CD4-positive, alpha-beta T cell treated with Interleukin-6 for 4 hours (primary cell): ENCODE measurements at places on chromosomes 1 and 21.

DNA sequence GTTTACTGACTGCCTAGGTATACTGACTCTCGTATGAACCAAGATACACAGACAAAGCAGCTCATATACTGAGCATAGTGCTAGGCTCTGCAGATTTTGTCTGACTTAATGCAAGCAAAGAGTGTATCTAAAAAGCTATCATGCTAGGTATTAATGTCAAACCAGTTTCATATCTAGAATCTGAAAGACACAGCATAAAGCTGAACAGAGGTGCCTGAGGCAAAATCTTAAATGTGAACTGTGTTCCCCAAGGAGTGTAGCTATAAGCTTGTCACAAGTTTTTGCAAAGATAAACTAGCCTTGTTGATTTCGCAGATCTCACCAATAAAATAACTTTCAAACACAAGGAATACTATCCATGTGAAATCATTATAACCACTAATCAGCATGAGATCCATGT lies 18.1 kb downstream of the JAK1 start:
- no peak for DNase-seq

- no peak for DNase-seq
Observed at GRCh38 chr21:35824136-35824535, 236.2 kb downstream of the SETD4 start.

GRCh38 chr1:38029685-38030511 lies 16.7 kb downstream of the POU3F1 start:
- DNase-seq, result peak; percentile 60

DNA sequence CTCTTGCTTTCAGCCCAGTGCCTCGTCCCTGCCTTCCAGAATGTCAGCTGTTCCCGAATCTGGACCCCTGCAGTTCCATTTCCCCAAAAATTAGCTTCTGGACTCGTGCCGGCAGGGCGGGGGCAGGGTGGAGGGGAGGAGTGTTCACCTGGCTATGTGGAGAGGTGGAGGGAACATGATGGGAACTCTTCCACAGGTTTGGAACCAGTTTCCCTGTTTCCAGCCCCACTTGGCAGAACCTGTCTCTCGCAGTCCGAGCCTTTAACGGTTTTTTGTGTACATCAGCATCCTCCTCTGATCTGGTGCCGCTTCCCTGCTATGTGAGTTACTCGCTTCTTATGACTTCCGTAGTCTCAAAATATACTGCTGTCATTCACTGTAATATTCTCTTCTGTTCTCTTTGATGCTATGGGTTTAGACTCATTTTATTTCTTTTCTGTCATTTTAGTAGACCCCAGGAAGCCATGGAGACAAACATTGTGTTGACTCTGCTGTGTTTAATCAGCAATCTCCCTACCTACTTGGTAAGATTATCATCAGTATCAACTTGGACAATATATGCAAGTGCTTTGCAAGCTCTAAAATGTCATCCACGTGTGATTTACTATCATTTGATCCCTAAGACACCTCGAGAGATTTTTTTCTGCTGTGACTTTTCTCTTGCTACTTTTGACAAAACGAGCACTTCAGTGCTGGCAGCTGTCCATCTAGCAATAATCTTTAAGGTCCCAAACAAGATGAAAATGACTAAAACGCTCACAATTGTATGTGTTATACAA lies 33.3 kb upstream of the HNRNPU start:
- no peak for DNase-seq

- DNase-seq, result no peak
Observed at GRCh38 chr21:41545500-41546359, 37.8 kb upstream of the TMPRSS2 start.

DNA sequence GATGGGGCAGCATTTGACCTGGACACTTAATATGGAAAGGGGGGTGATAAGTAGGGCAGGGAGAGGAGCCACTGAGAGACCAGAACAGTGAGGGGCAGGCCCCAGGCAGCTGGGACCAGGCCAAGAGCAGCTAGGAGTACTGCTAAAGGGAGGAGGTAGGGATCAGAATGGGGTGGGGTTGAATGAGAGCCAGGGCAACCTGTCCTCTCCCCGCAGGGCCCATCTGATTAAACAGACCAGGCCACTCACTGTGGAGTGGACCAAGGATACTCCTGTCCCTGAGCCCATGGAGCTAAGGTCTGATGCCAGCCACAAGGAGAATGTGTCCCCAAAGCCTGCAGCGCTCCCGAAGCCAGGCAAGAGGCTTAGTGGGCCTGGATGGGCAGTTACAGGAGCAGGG lies 2.1 kb downstream of the C1orf167 start:
- no peak for DNase-seq

DNA sequence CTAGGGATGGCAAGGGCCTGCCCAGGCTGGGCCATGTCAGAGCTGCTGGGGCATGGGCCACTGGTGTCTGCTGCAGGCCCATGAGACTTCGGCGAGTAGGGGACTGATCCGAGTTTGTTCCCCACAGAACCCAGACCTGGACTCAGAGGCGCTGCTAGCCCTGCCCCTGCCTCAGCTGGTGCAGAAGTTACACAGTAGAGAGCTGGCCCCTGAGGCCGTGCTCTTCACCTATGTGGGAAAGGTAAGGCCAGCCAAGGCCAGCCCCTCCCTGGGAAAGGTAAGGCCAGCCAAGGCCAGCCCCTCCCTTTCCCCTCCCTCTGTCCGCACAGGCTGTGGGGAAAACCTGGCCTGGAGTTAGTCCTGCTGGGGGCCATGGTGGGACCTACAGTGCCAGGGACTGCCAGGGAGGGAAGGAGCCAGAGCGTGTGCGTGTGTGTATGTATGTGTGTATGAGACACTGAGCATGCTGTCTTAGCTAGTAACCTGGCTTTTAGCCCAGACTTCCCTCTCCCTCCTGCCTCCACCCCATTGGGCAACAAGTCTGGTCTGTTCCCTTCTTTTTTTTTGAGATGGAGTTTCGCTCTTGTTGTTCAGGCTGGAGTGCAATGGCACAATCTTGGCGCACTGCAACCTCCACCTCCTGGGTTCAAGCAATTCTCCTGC lies 8.0 kb downstream of the FAAH start:
- no peak for DNase-seq

GRCh38 chr1:85689775-85690404 lies 18.3 kb downstream of the ZNHIT6 start:
- no peak for DNase-seq

- no peak for DNase-seq
Observed at GRCh38 chr21:26739189-26739588, 106.0 kb downstream of the ADAMTS1 start.

GRCh38 chr1:1421147-1421906 lies at the start of gene ANKRD65:
ANKRD65 (minus strand) TSS chr1:1421276; CDS start chr1:1421005, 271 bp downstream.
- no peak for DNase-seq

GRCh38 chr1:56477164-56478111 lies 101.9 kb downstream of the PLPP3 start:
- DNase-seq, result no peak

DNA sequence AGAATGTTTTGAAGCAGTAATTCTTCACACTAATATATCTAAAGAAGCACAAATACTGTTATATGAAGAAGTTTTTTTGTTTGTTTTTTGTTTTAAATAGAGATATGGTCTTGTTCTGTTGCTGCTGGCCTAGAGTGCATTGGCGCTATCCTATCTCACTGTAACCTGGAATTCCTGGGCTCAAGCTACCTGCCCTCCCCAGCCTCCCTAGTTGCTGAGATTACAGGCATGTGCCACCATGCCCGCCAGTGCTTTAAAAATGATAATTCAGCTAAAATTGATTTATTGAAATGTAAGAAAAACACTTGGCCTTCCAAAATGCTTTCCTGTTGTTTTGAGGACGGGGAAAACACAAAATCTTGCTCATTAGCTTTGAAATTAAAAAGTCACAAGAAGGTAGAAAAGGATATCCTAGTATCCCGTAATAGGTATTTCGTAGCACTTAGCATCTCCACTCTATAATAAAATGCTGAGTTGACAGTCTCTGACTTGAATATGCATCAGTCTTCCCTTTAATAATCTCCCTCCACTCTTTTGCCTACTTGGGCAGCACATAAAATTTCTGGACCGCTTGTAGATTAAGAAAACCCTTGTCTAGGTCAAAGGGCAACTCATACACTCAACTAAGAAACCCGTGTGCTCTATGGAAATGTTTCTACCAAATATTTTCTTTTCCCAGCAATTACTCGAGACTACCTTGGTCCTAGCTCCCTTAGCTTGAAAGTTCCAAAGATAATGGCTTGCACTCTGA lies 1.3 kb downstream of the SCYL3 start:
- no peak for DNase-seq

DNA sequence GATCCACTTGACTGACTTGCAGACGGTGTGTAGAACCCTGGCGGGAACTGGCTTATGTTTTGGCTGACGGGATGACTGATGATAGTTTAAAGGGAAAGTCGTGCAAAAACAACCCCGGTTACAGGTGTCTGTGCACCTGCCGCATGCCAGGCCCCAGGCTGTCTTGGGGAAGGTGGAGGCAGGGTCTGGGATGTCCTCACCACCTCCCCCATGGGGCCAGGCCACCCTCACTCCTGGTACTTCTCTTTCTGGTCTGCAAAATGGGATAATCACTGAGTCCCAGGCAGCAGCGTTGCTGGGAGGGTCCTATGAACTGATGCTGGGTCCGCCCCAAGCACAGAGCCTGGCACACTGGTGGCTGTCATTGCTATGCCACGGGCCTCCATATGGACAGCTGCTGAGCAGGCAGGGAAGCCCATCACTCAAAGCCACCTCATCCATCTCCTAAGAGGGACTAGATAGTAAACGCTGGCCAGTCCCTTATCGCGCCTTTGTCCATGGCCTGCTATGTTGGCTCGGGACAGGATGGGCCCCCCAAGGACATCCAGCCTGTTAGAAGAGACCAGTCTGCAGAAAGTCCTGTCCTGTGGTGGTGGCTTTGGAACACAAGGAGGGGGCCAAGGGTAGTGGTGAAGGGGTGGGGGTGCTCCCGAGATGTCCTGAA lies 15.0 kb upstream of the SLC2A7 start:
- no peak for DNase-seq

GRCh38 chr1:86396498-86396890 lies 371 bp upstream of the ODF2L start:
- DNase-seq, result no peak

- DNase-seq, result no peak
Observed at GRCh38 chr1:168939947-168940223, 166.6 kb upstream of the ATP1B1 start.

DNA sequence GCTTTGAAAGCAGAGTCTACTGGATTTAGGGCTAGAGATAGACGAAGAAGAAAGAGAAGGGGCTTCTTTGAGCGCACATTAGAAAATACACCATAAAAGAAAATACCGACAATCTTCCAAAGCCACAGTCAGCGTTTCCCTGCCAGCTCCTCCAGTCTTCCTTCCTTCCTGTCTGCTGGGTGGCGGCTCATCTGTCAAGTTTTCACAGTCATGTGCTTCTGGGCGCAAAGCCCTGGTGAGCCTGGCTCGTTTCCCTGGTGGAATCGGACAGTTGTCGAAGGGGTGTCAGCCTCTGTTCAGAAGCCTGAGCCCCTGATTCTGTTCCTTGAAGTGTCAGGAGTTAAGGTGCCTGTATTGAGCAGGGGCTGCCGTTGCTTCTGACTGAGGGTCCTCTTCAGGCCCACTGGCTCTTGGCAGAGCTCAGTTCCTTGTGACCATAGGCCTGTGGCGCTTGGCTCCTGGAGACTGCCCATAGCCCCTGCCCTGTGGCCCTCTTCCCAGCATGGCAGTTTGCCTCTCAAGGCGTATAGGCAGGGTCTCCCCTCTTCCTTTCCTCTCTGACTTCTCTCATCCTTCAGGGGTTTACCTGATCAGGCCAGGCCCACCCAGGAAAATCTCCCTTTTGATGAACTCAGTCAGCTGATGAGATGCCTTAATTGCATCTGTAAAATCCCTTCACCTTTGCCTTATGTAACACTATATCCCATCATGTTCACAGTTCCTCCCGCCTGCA lies 58.6 kb downstream of the ADARB1 start:
- DNase-seq, result no peak

GRCh38 chr1:55427606-55428005 lies 212.4 kb upstream of the USP24 start:
- no peak for DNase-seq

- DNase-seq, result no peak
Observed at GRCh38 chr1:243926299-243926698, 76.3 kb upstream of the AKT3 start.

DNA sequence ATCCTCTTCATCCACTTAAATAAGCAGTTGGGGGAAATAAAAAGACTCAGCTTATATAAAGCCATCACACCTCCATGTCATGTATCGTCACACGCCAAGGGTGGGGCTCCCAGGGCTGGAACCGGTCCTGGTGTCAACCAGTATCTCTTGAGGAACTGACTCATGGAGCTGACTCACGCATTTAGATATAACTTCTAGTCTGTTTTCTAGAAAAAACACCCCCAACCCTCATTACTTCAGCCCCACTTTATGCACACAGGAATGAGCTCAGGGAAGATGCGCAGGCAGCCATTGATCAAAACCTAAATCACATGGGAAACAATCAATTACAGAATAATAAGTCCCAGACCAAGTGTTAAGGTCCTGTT lies 6.9 kb upstream of the IL22RA1 start:
- DNase-seq, result peak; percentile 46

DNA sequence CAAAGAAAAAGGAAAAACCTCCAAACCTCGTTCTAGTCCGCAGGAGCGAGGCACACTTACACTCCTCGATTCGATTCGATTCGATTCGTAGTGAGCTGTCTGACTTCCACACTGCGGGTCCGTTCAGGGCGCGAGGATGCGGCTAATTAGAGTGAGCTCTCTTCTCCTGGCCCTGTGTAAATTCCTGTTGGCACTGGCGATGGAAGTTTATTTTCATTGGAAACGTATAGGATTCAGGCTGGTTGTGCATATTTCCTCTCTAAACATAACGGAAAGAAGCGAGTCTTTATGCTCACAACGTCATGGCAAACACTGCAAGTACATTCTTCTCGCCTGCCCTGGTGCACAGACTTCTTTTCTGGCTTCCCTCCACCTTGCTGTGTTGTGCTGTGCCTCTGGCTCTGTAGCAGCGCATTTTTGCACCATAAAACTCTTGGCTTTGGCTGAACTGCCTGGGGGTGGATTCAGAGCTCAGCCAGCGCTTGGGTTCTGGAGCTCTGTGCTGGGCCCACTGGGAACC lies 2.7 kb downstream of the HUNK start:
- no peak for DNase-seq

DNA sequence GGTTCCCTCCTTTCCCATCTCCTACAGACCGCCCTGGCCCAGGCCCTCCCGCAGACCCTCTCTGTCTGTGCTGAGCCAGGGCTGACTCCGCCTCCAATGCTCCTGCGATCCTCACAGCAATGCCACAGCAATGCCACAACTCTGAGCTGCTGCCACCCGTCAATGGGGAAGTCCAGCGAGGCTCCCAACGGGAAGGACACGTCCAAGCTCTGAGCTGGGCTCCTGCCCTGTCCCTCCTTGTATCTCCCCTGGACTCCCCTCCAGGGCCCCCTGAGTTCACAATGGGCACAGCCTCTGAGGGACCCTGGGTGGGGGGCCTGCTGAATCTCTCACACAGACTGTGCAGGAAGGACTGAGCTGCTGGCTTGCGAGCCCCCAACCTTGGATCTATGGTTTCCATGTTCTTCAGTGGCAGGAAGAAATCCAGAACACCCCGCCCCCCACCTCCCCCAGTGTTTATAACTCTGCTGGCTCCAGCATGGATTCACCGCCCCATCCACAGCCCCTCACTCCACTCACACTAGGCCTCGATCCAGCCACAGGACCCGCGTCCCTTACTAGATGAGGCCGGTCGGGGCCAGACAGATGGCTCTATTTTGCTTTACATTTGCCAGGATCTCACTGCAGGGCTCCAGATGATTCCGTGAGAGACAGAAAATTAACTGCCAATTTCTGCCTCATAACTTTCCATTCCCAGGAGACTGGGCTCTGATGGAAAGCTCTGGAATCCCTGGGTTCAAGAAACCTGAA lies 338.0 kb downstream of the MATN1 start:
- DNase-seq, result no peak
